Activated naive CD4-positive, alpha-beta T cell treated with anti-CD3 and anti-CD28 coated beads, Interleukin-2, amount 10 ng/mL, durations not matched to agents 7 days and 5 days (primary cell): ENCODE measurements at places on chromosomes 12 and 14.

- no peak for DNase-seq
Measured at GRCh38 chr14:103142026-103142425, 18.8 kb downstream of the TNFAIP2 start.

GRCh38 chr14:74223016-74223415, 16.2 kb upstream of the VSX2 start:
- no peak for DNase-seq

- DNase-seq, result no peak
Measured at GRCh38 chr14:64826845-64827244, 52.9 kb downstream of the SPTB start.

GRCh38 chr14:67962215-67962644, 142.7 kb downstream of the RAD51B start:
- no peak for DNase-seq

- no peak for DNase-seq
Measured at GRCh38 chr12:110768960-110769359, 26.3 kb upstream of the PPP1CC start.

DNA sequence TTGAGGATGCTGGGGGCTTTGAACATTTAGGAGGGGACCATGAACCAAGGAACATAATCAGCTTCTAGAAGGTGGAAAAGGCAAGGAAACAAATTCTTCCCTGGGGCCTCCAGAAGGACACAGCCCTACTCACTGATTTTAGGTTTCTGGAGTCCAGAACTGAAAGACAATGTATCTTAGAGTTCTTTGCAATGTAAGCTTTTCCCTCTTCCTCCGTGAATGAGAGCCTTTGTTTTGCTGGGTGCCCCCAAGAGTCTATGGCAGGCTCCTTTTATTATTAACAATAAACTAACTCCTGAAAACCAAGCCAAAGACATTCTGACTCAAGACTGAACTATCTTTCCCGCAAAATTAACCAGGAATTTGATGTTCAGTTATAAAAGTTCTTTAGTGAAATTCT, 204.1 kb downstream of the STXBP6 start:
- no peak for DNase-seq

DNA sequence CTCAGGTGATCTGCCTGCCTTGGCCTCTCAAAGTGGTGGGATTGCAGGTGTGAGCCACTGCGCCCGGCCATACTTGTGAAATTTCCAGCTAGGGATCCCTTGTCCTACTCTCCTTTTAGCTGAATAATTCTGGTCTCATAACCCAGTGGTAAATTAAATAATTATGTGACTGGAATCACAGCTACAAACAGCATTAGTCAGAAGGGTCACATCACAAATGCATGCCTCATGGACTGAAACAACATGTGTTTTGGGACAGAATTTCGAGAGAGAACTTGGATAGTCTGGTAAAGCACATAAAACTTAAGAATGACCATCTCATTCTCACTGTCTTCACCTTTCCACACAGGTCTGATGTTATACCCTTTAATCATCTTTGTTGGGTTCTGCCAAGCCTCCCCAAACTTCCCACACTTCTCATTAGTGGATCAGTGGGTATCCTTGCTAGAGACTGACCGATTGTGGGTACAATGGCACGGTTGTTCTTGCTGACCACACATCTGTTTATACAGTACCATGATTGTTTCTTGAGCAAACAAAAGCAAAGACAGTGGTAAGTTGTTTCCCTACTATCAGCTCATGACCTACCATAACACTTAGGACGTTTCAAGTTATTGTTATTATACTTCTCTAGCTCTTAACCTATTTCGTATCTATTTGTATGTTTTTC, 5.1 kb downstream of the GPRC5D start:
- no peak for DNase-seq

DNA sequence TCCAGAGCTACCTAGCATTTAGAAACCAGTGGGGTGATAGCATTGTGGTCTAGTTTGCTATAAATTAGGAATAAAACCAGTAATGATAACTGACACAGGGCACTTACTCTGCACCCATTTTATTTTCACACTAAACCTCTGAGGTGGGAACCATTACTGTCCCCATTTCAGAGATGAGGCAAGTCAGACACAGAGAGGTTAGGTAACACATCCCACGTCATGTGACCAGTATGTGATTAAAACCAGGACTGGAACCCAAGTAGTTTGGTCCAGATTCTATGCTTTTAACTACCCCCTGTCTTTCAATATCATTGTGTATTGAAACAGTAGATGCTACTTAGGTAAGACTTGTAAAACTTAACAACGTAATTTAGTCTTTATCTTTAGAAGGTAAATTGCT, 110.2 kb downstream of the PLXNC1 start:
- DNase-seq, result no peak

- DNase-seq, result no peak
Measured at GRCh38 chr12:49420556-49420955, 53.3 kb downstream of the SPATS2 start.

DNA sequence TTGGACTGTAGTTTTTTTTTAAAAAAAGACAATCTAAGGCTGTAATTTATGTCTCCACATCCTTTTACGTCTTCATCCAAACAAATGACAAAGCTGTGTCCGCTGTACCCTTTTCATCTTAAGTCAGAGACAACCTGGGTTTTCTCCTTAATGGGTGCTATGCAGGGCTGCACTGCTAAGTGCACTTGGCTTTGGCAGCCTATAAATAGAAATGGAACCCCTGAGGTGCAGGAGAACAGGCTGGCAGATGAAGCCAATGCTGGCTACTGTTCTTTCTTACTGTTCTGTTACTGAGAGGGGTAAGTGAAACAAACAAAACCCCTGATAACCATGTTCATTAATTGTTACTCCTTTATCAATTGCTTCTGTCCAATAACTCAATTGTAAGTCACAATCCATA, 47.1 kb upstream of the KICS2 start:
- DNase-seq, result no peak

DNA sequence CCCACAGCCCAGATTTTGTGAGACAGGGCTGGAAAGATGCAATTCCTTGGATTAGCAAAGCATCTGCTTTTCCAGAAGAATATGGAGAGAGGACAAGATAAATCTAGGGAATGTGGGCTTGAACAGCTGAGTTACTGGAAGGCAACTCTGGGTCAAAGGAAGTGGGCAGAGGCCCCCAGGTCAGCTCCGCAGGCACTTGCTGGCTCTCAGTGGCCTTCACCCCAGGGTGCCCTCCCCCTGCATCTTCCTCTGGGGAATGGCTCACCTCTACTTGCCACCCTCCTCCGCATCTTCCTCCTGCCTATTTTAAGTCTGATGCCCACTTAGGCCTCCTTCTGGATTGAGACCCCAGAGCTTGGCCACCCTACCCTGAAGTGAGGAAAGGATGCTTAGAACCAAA, 10.5 kb upstream of the PNMA1 start:
- no peak for DNase-seq

- DNase-seq, result no peak
Measured at GRCh38 chr12:38480594-38480993, 164.0 kb downstream of the ALG10B start.

DNA sequence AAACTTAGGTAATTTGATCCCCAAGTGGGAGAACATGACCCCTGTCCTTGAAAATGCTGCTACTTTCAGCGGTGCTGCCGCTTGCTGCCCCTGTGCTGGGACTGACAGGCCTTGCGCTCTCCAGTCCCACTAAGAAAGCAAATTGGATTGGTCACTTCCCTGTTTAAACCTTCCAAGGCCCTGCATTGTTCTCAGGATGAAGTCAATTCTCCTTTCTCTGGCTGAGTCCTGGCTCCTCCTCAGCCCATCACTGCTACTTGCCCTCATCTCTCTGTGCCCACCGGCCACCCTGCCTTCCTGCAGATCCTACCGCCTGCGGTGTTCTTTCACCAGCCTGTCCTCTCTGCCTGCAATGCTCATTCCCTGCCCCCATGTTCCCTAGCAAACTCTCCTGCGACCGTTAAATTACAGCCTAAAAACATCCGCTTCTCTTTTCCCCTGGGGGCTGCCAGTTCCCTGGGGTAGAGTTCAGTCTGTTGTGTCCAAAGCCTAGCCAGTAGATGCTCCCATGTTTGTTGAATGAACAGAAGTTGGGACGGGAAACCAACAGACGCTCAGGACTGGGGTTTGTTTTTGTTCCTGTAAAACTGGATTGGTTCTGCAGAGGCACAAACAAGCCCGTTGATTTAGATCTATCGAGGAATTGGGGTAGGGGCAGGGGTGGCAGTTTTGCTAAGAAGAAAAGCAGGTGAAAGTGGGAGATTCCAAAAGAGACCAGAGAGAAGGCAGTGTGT, 127.3 kb upstream of the HIF1A start:
- DNase-seq, result no peak

DNA sequence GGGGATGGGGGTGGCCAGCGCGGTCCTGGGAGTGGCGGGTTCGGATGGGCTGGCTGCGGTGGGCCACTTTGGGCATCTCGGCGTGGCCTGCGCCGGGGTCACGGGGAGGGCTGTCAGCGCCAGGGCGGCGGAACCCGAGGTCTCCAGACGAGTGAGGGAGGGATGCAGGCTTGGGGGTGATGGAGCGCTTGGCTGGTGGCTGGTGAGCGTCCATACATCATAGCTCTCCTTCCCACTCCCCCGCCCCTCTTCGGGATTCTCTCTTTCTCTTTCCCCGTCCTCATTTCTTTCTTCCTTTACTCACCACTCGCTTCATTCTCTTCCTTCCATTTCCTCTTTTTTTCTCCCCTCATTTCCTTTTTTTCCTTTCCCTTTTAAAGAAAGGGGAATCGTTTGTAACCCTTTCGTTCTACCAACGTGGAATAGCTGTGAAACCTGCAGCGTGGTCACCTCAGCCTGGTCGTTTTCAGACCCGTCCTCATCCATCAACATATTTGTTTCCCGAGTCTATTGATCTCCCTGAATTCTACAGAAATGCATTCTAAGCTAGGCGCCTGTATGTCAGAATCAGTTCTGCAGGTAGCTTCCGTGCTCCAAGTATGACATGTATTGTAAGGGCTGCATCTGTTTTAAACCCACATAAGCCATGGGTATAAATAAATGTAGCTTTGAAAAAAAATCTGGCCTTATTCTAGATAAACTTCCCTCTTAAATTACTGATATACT, 260.3 kb upstream of the E2F7 start:
- DNase-seq, result no peak

- no peak for DNase-seq
Measured at GRCh38 chr12:120790114-120790513, 64.5 kb downstream of the ACADS start.

DNA sequence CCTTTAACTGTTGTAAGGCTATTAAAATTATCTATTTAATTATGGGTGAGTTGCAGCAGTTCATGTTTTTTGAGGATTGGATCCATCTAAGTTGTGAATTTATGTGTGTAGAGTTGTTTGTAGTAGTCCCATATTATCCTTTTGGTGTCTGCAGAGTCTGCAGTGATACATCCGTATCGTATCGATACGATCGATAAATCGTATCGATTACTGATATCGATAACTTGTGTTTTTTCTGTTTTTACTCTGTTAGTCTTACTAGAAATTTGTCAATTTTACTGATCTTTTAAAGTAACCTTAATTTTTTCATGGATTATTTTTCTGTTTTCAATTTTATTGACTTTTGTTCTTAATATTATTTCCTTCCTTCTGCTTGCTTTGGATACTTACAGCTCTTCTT, 462.5 kb upstream of the SOX5 start:
- DNase-seq, result no peak

DNA sequence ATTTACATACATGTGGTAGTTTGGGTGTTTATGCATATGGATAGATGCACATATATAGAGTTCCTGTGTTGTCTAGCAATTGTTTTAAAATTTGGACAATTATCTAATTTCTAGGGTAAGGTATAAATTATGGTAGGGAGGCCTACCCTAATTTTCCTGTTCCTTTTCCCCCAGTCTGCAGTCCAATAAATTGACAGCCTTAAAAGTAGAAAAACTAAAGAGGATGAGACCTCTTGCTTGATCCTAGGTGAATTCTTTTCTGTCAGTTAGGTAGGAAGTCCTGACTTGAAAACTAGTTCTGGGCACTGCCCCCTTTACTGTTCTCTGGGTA, 2.1 kb upstream of the CDKN1B start:
- DNase-seq, result no peak

GRCh38 chr14:68568907-68569897, 223.7 kb downstream of the ZFP36L1 start:
- DNase-seq, result no peak

DNA sequence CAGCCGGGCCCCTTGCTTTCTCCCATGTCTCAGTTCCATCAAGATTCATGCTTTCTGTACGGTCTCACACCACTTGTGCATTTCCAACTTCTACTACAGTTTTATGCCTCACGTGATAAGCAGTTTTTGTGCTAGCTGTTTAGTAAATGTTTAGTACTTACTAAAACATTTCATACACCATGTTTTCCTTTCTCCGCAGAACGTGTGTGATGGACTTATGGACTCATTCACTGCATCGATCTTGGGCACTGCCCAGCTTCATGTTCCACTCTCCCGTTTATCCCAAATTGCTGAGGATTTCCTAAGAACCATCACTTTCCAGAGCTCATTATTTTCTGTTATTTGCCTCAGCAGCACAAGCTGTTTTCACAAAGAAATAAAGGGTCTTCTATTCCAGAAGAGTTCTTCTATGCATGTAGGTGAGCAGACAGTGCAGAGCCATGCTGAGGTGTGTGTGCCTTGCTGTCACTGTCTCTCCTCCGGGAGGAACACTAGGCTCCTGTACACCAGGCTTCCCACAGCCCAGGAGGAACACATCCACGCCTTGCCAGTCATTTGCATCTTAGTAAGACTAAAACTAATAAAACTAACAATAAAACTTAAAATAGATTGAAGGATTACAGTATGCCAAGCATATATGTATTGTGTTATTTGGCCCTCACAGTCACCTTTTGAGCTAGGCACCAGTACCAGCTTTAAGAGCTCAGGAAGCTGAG, 90.3 kb upstream of the EEA1 start:
- no peak for DNase-seq

DNA sequence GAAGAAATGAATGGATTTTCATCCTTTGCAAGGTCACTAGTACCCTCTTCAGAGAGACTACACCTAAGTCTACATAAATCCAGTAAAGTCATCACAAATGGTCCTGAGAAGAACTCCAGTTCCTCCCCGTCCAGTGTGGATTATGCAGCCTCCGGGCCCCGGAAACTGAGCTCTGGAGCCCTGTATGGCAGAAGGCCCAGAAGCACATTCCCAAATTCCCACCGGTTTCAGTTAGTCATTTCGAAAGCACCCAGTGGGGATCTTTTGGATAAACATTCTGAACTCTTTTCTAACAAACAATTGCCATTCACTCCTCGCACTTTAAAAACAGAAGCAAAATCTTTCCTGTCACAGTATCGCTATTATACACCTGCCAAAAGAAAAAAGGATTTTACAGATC, 40.8 kb downstream of the SPATA7 start:
- no peak for DNase-seq

DNA sequence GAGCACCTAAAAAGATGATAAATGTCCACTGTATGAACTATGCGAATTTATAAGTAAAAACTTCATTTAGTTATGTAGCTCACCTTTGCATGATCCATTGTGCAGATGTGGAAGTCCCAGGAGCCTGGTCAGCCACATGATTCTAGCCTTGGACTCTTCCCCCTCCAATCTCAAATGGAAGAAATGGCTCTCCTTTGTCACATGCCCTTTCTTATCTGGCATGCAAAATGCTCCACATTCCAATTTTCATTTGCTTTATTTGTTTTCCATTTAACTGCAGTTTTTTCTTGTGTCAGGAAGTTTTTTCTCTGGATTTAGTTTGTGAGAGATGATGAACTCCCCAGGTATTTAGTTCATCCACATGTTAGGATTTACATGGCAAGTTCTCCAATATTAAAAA, 73.8 kb downstream of the DYRK2 start:
- no peak for DNase-seq
